Kidney glomerular epithelial cell (primary cell): ENCODE measurements at places on chromosomes 16 and 17.

DNA sequence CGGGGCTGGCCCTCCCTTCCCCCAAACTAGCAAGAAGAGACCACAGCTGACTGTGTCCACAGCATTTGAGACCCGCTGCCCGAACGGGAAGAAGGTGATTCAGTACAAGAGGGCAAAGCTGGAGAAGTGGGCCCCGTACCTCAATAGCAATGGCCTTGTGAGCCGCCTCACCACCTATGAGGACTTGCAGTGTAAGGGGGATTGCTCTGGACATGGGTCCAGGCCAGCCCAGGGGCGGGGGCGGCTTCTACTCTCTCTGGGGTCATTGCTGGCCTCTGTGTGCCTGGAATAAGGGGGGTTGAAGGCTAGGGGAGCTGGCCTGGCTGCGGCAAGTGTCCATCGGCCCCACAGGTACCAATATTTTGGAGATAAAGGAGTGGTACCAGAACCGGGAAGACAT, 12.9 kb upstream of the KATNB1 start:
- no peak for DNase-seq

GRCh38 chr17:20191056-20191455, 181.9 kb downstream of the SPECC1 start:
- DNase-seq: no peak

DNA sequence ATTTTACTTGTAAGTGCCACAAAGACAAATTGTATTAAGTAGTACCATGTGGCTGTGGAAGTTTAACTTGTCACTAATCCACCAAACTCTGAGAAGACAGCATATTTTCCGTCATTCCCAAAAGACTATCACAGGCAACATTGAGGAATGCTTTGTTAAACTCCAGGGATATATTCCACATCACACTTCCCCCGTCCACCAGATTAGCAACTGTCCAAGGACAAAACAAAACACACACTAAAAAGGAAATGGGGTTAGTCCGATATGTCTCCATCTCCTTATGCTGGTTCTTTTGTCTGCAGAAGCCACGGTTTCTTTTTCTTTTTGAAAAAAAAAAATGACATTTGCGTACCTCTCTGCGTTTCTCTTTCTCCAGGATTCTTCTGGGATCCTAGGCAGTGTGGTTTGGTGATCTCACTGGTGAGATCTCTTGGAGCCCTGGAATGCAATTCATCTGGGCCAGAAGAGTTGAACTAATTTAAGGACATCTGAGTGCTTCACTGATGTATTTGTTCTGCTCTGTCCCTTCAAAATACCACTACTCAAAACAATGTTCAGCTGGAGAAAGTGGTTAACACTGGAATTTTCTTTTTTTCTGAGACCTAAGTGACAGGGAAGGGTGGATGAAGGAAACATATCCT, 40.6 kb downstream of the PRKCB start:
- DNase-seq: no peak

DNA sequence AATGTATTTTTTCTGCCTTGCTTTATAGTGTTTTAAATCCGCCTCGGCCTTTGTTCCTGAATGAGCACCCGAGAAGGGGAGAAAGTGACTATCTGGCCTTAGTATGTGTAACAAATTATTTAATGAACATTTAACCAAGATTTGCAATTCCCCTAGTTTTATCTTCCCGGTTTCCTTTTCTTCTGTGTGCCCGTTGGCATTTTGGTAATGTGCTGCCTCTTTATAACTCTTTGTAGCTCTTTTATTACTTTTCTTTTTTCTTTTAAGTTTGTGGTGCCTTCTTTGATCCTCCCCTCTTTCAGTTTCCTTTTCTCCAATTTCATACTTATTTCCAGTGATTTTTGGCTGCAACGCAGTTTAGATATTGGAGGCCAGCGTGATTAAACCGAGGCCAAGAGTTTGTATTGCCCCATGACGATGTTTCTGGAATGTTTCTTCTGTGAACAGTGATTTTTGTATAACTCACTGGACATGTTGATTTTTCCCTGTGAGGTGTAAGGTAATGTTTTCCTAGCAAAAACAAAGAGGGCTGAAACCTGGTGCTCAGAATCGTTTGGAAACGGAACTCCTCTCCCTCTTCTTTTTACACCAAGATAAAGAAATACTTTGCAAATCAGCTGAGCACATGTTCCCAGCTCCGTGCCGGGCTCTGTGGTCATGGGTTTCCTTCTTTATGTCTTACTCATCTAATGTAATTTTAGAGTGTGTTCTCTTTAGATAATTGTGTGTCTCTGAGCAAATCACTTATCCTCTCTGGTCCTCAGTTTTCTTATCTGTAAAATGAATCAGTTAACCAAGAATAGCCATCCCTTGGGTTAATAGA, 344.3 kb downstream of the WWOX start:
- DNase-seq: no peak

- no peak for DNase-seq
Measured at GRCh38 chr16:11986521-11987057, 10.1 kb downstream of the SNX29 start.

DNA sequence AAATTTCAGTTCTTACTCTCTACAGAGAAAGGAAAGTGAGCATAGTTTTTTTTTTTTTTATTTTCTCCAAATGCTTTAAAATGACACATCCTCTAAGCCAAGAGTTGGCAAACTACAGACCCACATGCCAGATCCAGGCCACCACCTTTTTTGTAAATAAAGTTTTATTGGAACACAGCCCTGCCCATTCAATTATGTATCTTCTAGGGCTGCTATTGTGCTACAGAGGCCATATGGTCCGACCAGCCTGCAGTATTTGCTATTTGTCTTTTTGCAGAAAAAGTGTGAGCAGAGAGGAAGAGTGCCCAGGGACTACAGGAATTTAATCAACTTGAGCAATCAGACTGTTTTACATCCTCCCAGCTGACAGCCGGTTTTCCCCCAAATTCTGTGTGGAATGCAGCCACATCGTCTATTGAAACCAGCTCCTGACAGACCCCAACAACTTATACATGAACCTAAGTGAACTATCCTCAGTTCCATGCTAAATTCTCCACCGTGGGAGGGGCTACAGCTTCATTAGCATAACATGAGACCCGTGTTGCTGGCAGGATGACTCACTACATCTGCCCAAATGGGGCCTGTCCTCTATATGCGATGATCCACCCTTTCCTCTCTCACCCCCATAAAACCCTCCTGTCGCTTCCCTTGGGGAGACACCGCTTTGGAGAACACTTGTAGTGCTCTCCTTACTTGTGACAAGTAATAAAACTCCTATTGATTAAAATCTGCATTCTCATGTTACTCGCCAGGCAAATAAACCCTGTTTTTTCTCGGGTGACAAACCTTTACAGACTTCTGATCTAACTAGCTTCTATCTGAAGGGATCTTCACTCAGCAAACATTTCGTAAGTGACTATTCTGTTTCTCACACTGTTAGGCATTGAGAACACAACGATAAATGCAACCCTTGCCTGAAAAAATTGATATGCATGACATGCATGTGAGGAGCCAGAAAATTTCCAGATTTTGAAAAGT, 149.4 kb upstream of the HS3ST3A1 start:
- DNase-seq: no peak

GRCh38 chr17:79078476-79079190, 4.0 kb downstream of the ENGASE start:
- DNase-seq: no peak

GRCh38 chr17:72682605-72683004, 409.9 kb downstream of the SLC39A11 start:
- DNase-seq: peak; percentile 1

DNA sequence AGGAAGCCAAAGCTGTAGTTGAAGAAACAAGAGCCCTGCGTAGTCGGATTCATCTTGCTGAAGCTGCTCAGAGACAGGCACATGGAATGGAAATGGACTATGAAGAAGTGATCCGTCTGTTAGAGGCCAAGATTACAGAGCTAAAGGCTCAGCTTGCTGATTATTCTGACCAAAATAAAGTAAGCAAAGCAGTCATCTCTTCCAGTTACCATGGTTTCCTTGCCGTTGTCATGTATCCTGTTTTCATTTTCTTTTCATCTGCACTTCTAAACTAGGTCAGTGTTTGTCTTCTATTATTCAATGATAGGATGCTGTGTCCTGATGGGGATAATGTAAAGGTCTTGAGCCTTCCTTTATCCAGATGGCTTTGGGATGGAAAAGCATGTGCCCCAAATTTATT, 104.3 kb downstream of the STXBP4 start:
- DNase-seq: no peak

GRCh38 chr16:64696866-64697265, 425.0 kb downstream of the CDH11 start:
- DNase-seq: no peak

DNA sequence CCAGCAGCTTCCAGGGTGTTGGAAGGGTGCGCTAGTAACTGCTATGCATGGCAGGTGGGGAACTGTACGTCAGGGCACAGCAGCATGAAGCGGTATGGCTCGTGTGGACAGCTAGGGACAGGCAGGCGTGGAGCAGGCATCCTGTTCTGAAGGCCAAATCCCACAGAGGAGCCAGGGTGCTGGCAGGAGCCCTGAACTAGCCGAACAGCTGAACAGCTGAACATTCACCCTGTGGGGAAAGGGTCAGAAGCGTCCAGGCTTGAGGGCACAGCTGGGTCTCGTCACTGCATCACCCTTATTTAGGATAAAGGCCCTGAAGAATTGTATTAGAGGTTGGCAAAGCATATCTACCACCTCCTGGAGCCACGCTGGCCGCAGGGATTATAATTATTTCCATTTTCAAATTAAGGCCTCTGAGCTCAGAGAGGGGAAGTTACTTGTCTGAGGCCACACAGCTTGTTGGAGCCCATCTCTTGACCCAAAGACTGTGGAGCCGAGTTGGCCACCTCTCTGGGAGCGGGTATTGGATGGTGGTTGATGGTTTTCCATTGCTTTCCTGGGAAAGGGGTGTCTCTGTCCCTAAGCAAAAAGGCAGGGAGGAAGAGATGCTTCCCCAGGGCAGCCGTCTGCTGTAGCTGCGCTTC, 3.3 kb upstream of the STH start:
- DNase-seq: no peak

DNA sequence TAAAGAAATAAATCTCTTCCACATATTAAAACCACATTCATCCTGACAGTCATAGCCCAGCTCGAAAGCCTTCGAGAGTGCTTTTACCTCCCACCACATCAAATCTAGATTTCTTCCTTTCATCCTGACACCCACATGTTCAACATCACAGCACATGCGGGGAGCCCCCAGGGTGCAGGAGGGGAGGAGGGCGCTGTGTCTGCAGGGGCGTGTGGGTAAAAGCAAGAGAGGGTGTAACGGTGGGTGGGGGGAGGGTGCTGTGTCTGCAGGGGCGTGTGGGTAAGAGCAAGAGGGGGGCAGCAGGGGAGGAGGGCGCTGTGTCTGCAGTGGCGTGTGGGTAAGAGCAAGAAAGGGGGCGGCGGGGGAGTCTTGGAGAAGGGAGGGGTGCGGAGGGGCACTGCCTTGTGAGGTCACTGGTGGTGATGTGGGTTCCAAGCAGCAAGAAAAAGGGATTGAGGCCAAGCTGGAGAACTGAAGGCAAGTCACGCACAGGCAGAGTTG, 34.7 kb downstream of the ADCY9 start:
- no peak for DNase-seq

GRCh38 chr16:249431-249830, 14.8 kb downstream of the FAM234A start:
- no peak for DNase-seq

GRCh38 chr17:63463771-63464170, 13.1 kb upstream of the ACE start:
- DNase-seq: no peak

DNA sequence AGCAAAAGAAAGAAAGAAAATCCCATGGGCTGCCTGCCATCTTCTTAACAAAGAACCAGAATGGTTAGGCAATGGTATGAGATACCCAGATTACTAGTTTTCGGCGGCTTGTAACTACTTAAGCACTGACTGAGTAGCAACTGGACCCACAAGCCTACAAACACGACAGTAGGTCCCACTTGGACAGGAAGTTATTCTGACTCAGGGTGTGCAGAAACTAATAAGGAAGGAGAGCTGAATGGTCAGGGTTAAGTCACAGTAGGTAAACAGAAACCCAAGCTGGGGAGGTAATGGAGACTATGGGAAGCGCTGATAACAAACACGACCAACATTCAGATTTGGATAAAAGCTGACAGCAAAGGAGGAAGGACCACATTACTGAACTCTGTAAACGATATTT, 10.4 kb upstream of the HLF start:
- no peak for DNase-seq

GRCh38 chr17:31698751-31699150, 160.3 kb downstream of the COPRS start:
- no peak for DNase-seq

- no peak for DNase-seq
Measured at GRCh38 chr16:85570213-85570734, 42.8 kb upstream of the GSE1 start.

GRCh38 chr17:48719642-48720265, 2.6 kb downstream of the PRAC1 start:
- DNase-seq: no peak

GRCh38 chr16:66614161-66614802, 9.8 kb downstream of the CMTM3 start:
- no peak for DNase-seq

DNA sequence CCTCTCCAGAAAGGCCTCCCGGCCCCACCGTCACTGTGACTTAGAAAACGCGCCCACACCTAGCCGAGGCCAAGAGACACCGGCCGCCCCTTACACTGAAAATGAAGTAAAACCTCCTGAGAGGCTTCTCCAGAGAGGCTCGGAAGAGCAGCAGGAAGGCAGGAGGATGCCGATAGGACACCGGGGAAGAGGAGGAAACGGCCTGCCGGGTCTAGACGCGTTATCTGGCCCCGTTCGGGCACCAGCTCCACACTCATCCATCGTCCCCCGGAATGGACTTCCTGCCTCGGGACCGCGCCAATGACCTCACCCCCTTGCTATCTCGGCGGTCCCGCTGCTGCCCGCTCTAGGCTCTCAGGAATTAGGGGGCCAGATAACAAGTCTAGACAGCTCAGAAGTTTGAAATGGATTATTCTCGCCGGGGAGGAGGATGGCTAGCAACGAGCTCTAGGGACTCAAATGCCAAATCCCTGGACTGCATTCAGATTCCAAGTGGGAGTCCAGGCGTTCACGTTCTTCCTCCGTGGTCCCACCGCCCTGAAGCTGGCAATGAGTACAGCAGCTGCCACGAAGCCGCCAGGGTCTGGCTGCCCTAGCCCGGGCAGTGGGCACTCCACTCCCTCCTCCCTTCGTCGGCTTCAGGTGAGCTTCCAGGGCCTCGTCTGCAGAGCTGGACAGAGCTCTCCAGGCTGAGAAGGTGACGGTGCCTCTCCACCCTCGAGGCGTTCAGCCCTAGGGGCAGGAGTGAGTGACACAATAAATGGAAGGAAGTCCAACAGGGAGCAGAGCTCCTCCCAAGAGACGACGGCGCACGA, 350.9 kb downstream of the FOXL1 start:
- no peak for DNase-seq

DNA sequence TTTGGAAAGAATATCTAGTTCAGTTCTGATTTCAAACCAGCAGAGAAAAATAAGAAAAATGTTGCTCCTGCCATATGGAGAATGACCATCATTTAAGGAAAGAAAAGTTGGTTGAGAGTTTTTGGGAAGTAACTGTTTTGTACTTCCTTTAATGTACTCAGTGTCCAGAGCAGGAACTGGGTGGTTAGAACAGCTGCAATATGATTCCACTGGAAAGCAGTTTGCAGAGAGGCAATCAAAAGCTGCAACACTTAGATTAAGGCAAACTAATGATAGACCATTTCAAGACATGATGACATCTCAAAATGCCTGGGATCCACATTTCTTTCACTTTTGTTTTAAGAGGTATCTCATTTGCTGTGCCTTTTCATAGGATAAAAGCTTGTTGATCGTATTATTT, 313.3 kb upstream of the HSBP1 start:
- DNase-seq: no peak
